ENCODE measurements at places on chromosomes 3 and 15. TPM values are rescaled to one million over a fixed set of nuclear protein-coding genes. Genes with fewer than 3 reads are reported as not detected.

GRCh38 chr15:70194266-70194665 is 96.5 kb upstream of the TLE3 start:
- DNase-seq: no peak

DNA sequence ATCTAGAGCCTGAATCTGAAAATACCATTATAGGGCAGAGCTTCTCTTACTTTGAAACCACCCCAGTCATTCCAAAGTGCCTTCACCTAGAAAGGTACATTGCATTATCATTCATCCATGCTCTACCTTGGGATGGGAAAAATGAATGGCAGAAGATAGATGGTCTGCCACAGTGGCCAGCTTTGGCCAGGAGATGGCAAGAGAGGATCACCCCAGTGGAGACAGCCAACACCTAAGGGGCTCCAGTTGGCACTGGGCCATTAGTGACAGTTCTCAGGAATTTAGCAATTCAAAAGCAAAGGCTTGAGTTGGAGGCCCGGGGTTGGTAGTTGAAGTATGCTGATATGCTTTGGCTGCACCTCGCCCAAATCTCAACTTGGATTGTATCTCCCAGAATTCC is 253.6 kb upstream of the MRPL3 start:
- no peak for DNase-seq

GRCh38 chr3:128345196-128345595 is 121.5 kb downstream of the DNAJB8 start:
- no peak for DNase-seq

GRCh38 chr15:25859838-25860645 is 3.1 kb downstream of the ATP10A start:
- no peak for DNase-seq

DNA sequence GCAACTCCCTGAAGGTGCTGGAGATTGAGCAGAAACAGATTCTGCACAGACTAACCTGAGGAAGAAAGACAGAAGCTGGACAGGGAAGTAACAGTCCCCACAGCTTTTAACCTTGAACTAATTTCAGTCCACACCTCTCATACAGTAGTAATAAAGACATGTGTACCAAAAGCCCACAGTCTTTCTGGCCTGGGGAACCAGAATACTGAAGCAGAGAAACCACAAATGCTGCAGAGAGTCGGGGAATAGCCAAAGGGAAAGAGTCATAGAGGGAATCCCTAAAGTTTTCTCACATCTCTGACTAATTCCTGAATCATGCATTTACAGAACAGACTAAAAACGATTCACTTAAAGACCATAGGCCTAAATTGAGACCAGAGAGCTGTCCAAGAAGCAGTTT is 503.4 kb upstream of the NECTIN3 start:
- no peak for DNase-seq

- DNase-seq: no peak
Measured at GRCh38 chr3:178318941-178319816, 217.1 kb upstream of the KCNMB2 start.

DNA sequence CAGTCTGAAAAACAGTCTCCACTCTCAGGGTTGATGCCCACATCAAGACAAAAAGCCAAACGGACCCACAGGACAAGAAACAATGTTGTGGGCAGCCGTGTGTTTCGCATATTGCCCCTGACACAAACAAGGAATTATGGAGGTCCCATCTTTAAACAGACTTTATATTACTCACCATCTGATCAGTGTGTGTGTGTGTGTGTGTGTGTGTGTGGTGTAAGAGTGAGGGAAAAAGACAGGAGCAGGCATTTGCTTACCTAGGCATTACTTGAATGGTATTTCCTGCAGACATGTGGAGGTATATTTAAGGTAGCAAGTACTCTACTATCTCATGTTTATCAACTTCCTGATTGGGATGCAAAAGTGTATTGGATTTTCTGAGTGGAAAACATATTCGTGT is 136.3 kb downstream of the TMCO5A start:
- no peak for DNase-seq

- peak; percentile 20 for DNase-seq
Measured at GRCh38 chr3:100463002-100463401, 29.4 kb upstream of the TMEM45A start.

DNA sequence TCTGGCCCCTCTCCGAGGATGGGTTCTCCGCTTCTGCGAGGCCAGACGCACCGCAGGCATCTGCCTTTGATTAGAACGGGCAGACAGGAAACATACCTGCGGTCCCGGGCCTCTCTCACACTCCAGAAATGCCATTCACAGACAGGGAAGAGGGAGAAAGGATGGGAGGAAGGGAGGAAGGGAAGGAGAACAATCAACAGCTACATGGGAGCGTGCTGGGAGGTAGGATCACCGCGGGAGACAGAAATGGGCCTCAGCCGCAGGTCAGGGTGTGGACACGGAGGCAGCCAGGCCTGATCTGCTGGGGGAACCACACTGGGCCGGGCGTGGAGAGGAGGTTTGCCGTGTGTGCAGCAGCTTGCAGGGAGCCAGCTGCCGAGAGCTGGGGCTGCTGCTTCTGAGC is 90.7 kb upstream of the RGMA start:
- DNase-seq: no peak

- DNase-seq: no peak
Measured at GRCh38 chr3:112437146-112438022, 61.9 kb downstream of the BTLA start.

DNA sequence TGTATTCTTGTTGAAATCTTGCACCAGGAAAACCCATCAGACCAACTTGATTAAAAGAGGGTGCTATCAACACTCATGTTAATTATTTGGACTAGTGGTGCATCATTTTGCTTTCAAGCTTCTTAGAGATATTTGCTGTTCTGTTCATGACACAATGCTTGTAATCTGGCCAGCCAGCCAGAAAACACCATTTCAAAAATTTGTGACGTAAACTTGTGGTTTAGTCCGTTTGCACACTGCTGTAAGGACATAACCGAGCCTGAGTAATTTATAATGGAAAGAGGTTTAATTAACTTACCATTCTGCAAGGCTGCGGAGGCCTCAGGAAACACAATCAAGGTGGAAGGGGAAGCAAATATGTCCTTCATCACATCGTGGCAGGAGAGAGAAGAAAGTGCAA is 374.3 kb upstream of the TGFBR2 start:
- DNase-seq: no peak

GRCh38 chr3:57060089-57060821 is at the start of gene SPATA12:
Gene SPATA12, plus strand, starts transcription at chr3:57060664. Its CDS starts 13,031 bp downstream, at chr3:57073695.
- DNase-seq: no peak

- no peak for DNase-seq
Measured at GRCh38 chr3:18369551-18370185, 55.5 kb downstream of the SATB1 start.

- DNase-seq: no peak
Measured at GRCh38 chr15:74417225-74417624, 16.5 kb downstream of the SEMA7A start.

DNA sequence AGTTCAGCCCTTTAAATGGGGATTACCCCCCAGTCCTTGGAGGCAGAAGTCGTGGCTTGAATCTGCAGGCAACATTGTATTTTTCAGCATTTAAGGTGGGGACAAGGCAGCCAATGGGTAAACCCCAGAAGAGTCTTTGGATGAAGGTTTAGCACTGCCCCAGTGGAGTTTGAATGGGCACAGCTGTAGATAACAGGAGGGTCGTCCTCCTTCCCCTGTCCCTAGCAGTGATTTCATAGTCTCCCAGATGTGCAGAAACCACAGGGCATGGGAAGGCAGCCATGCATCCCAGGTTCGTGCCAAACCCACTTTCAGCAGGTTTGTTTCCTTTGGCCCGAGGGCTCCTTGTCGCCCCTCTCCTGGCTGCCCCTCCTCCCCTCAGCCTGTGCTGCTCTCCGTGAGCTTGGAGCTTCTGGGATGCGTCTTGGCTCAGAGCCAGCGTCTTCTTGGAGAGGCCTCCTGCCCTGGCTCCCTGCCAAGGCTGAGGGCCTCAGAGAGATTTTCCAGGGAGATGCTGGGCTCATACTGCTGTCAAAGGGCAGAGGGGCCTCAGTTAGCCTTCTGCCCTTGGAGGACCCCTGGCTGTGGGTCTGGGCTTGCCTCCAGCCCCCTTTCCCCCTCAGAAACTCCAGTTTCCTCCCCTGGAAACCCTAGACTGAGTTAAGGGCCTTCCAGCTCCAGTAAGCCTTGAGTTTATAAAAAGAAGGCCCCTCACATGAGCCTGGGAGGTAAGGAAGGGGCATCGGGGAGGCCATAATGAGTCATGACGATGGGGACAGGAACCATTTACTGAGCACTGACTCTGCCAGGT is 48.9 kb upstream of the POLG start:
- DNase-seq: peak; percentile 59

DNA sequence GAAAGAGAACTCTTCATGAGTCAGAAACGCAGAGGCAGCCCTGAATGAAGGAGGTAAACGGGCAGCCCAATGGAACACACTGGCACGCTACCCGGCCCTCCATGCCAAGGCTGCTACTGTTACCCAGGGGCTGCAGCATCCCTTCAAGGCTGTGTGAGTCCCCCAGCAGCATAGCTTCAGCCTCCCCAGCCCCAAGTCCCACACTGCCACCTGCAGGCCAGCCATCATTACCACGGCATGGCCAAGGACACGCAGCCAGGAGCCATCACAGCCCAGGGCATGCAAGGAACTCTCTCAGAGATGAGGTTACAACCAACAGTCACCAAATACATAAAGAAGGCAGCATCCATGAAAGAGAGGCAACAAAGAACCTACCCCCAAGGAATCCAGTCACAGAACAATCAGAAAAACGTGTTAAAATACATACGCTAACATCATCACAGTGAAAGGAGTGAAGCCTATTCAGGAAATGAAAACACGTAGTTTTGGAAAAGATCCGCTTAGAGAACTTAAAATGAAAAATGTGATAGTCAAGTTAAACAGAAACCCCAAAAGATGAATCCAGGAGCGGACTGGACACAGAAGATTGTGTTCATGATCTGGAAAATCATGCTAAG is 22.4 kb downstream of the PLA2G4F start:
- no peak for DNase-seq

DNA sequence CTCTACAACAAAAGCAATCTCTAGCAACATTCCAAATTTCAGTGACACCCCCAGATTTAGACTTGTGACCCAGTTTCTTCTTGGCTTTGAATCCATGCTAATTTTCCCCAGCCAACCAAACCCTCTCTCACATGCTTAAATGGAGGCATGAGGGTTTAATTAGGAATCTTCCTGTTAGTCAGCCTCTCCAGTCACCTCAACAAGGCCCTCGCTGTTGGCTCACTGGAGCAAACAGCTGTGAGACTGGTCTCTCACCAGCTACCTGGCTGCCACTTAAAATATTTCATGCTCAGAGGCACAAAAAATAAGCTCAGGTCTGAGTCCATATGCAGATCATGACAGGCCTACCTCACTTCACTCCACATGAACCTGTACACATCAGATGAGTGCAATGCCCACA is 630.4 kb upstream of the ADAMTS9 start:
- DNase-seq: no peak

- no peak for DNase-seq
Measured at GRCh38 chr15:86362555-86362954, 282.9 kb downstream of the AGBL1 start.

GRCh38 chr15:85886309-85886811 is 91.6 kb upstream of the KLHL25 start:
- no peak for DNase-seq

ANKRD34C gene
- total RNA-seq: not detected

DPPA2 gene
- not detected for total RNA-seq

HACD2 gene
- 38.3 TPM for total RNA-seq

KLHL6 gene
- 1.7 TPM for total RNA-seq

DNAJC19 gene
- total RNA-seq: 51.8 TPM
